Activated CD4-positive, alpha-beta T cell treated with anti-CD3 and anti-CD28 coated beads for 24 hours (primary cell): ENCODE measurements at places on chromosomes 4 and X.

- DNase-seq: no peak
Observed at GRCh38 chr4:182819751-182820150, 97.4 kb downstream of the DCTD start.

DNA sequence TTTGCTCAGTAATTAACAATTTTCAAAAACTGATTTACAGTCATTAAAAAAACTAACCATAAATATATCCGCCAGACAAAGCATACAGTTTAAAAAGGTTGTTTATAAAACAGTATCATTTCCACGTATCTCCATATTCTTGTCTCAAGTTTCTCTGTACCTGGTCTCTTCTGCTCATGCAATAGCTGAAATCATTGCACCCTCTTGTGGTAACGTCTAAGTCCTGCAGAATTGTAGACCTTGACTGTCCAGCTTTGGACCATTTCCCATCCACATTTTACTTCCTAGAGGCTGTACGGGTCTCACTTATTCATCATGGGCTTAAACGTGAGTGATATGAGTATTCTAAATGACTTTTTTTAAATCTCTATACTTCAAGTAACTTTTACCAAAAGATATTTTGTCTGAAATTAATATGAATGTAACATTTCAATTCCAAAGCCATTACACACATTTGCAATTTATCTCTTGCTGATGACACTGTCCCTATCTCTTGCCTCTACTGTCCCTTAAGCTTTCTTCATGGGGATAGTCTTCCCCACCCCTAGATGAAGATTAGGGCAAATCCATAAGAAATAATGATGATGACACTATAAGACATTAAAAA is 118.5 kb downstream of the BTC start:
- no peak for DNase-seq

- no peak for DNase-seq
Observed at GRCh38 chrX:50470103-50471031, at the start of gene DGKK. TSS of gene DGKK (minus strand) at chrX:50470825. CDS start at chrX:50470678, 147 bp downstream.

DNA sequence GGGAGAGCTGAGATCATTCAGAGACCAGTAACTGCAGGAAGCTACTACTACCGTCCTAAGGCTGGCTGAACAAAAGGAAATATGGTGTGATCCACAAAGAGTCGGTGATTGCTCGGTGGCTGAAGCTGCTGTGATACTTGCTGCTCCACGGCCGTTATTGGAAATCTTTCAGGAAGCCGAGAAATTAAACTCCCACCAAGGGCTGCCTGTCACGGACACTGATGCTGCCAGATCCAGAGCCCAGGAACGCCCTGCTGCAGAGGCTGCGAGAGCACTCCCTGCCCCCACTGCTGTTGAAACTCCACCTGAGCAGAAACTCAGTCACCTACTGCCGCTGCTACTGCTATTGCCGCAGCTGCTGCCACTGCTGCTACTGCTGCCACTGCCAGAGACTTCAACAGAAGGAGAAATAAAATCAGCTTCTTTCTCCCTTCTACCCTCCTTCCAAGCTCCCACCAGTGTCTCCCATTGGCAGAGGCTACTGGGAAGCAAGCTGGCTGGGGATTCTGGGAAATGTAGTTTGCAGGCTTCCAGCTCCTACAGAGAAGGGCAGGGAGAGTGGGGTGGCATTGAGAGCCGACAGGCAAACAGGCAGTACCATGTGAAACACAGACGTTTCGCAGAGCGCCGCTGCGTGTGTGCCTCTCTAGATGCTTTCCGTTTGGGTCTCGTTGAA is 126.0 kb upstream of the ENPP6 start:
- DNase-seq: peak; percentile 35

DNA sequence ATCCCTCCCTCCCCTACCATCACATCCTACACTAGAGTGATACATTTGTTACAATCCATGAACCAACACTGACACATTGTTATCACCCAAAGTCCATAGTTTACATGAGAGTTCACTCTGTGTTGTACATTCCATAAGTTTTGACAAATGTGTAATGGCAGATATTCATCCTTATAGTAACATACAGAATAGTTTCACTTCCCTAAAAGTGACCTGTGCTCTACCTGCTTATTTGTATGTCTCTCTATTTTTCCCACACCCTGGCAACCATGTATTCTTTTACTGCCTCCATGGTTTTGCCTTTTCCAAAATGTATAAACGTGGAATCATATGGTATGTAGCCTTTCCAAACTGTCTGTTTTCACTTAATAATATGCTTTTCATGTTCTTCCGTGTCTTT is 42.2 kb upstream of the HPGD start:
- DNase-seq: no peak

- DNase-seq: peak; percentile 40
Observed at GRCh38 chrX:153662266-153662665, 11.3 kb downstream of the PNCK start.

DNA sequence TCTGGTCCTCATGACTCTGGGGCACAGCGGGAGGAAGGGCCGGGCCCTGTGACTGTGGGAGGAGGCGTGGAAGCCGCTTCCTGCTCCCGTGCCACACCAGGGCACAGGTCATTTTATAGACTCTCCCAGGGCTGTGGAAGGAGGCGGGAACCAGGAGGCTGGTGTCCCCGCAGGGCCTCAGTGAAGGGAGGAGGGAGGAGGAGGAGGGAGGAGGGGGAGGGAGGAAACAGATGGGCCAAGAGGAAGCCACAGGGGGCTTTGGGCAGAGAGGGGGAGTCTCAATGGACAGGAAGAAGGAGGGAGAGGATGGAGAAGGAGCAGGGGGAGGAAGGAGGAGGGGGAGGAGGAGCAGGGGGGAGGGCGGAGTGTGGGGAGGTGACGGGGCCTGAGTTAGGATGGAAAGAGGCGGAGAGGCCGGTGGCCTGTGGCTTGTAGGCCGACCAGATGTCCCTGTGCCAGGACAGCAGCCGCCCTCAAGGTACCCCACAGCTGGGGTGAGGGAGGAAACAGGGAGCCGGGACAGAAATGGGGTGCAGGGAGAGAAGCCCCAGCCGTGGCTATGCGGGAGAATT is 6.2 kb upstream of the PLCXD1 start:
- no peak for DNase-seq

- DNase-seq: no peak
Observed at GRCh38 chr4:152919826-152920225, 16.3 kb upstream of the FHDC1 start.

DNA sequence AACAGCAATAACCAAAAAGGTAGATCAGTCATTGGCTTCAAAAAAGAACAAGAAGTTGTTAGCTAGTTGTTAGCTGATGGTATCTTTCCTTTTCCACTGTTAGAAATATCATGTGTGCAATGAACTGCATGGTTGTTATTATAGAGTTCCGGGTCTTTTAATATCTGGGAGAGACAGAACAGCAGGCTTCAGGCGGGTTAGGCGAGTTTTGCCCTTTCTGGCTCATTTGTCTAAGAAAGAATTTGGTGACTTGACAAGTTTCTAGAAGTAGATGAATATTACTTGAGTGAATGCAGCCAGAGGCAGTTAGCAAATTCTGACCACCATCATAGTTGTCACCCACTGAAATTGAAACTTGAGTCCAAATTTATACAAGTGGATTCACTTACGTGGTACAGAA is 88.9 kb upstream of the MID1 start:
- DNase-seq: no peak

DNA sequence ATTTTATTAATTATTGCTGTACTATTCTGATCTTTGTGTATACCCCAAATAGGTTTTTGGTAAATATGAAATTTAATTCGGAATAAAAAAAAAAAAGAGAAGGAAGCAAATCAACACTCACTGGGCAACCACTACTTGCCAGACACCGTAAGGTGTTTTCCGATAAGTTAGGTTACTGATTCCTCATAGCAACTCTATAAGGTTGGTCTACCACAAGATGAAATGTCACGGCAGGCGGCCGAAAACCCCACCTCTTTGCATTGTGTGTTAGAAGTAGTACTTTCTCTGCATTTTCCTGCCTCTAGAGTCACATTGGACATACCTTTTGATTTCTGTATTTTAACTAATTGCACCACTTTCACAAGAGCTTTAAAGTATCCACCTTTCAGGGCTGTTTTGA is 44.5 kb upstream of the RASGEF1B start:
- DNase-seq: no peak

DNA sequence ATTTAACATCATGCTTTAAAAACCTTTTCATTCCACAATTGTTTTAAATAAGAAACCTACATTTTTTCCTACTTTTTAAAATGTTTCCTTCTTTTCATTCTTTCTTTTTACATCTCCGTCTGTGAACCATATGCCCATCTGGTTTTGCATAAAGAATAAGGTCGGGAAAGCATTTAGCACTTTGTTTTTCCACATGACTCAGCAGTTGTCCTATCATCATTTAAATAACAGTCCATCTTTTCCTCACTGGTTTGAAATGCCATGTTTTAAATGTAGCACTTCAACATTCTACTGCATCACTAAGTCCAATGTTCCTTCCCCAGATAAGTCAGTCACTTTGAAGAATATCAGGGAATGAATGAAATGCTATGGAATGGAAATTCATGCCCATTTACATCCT is 128.4 kb downstream of the SH3RF1 start:
- DNase-seq: no peak

GRCh38 chr4:128633067-128633466 is 176.4 kb upstream of the JADE1 start:
- no peak for DNase-seq

GRCh38 chr4:88939697-88940096 is 117.3 kb downstream of the FAM13A start:
- DNase-seq: no peak

DNA sequence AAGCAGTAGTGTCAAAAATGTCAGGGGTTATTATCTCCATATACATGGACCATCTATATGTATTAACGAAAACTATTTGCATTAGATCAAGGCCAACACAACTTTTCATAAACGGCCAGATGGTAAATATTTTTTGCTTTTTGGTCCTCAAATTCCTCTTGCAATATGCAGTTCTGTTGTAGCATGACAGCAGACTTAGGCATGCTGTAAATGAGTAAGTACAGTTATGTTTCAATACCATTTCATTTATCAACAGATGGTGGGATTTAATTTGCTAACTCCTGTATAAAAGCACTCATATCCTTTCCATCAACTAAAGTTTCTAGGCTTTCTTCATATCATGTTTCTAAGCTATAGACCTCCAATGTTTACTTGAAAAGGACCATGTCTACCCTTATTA is 208.1 kb downstream of the ANKRD50 start:
- DNase-seq: no peak

GRCh38 chrX:104118765-104119164 is 6.4 kb downstream of the ZCCHC18 start:
- no peak for DNase-seq

DNA sequence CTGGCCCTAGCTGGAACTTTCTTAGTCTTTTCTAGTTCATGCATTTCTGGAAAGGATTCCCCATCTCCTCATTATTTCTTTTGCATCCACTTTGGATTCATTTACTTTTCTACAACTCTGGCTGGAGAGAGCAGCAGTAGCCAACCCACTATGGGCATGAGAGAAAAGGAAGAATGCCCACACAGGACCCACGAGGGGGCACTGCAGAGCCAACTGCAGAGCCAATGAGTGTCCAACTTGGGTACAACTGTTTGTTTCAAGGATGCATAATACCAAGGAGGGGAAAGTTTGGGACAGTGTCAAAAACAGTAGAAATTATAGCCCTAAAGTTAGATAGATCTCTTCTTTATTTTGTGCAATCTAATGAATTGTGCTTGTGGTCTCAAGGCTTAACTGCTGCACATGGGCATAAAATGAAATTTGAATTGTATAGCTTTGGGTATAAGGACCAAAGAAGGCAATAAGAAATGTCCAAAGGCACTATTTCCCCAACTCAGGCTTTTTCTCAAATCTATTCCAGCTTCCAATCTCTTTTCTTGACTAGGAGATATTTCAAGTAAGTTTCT is 230.6 kb downstream of the NSUN7 start:
- no peak for DNase-seq

DNA sequence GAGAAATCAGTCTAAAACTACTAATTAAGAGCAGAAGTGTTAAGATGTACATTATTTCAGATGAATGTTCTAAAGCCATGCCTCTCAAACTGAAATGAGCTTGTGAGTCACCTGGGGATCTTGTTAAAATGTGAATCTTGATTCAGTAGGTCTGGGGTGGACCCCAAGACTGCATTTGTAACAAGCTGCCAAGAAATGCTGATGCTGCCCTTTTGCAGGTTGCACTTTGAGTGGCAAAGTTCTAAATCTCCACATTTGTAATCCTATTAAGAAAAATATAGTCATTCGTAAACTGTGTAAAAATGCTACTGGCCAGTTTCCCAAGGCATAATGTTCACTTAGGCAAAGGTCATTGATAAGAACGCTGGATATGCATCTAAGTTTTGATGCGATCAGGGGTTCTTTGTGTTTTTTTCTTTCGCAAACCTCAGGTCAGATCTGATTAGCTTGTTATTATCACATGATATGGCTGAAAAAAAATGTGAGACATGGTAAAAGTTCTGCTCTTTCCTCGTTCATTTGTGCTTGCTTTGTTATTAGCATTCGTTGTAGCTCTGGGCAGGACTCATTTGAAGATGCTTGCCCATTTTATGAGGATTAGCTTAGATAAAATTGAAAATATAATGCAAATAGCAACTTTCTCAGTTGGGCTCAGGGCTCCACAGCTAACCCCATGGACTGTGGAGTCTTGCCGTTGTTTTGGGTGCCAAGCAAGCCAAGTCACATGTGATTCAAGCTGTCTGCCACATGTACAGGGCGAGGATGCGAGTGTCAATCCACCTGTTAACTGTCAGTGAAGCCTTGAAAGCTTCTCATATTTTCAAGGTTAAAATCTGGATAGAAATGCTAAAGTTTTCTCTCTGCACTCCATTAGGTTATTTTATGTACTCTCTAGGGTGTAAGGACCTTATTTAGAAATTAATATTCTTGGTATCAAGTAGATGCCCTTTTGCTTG is 12.1 kb downstream of the TBC1D1 start:
- DNase-seq: no peak

DNA sequence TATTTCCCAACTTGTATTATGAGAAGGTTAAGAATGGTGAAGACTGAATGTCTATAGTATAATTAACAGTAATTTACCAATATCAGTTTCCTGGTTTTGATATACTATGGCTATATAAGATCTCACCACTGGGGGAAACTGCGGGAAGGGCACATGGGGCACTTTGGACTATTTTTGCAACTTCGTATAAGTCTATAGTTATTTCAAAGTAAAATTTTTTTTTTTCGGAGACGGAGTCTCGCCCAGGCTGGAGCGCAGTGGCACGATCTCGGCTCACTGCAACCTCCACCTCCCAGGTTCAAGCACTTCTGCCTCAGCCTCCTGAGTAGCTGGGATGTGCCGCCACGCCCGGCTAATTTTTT is 46.1 kb downstream of the CXorf58 start:
- DNase-seq: no peak

GRCh38 chr4:113434247-113434587 is 327.3 kb downstream of the CAMK2D start:
- no peak for DNase-seq

DNA sequence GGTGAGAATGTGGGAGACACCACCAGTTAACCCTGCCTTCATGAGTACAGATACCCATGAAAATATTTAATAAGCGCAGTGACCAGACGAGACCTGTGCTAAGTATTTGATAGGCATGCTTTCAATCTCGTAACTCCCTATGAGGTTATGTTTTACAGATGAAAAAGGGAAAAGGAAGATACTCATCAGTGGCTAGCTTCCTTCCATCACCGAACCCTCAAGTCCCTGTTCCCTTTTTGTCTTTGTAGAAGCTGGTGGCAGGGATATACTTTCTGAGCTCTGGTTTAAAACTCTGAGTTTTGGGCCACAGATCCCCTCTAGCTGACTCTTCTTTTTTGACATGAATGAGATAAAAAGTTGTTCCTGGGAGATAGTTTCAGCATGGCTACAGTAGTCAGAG is 26.3 kb downstream of the AFF1 start:
- DNase-seq: no peak
